Prostate gland (tissue), 2 donors: ENCODE measurements at places on chromosomes 1 and 21. TPM values are rescaled to one million over a fixed set of nuclear protein-coding genes. Genes with fewer than 3 reads are reported as not detected.

DNA sequence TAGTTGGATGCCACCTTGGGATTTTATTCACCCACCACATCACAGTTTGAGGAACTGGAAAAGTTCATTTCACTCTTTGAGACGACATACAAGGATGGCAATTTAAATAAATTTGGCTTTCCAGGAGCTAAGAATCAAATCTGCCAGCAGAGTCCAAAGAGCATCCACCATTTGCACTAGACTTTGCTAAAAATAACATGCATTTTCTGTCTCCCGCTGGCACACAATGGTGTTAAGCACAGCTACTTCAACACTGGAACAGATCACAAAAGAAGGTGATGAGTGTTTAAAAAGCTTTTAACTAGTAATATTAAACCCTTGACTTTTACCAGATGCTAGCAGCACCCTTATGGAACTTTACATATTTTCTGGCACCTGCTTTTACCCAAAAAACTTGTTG is 44.6 kb downstream of the MAEL start:
- H3K4me3 ChIP-seq: no peak overlapping the region
- H3K36me3 ChIP-seq: no peaks in the 10 kb centered on the region
- DNase-seq: no peak
- H3K4me1 ChIP-seq: no peaks in the 10 kb centered on the region
- H3K27me3 ChIP-seq: no peaks in the 10 kb centered on the region

DNA sequence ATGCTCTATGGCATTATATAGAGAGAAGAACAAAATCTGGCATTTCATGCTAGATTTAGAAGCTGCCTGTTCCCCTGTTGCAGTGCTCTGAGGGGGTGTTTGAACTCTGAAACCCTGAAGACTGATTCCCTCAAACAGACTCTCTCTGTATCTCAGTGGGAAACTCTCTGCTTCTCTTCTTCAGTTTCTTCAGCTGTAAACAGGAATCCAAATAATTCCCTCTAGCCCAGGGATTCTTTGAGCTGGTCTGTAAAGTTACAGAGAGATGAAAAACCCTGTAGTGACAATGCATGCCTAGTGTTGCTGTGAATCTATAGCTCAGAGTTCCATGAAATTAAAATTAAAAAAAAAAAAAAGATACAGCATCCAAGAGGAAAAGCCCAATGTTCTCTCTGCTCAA is 17.0 kb upstream of the ROR1 start:
- H3K27me3 ChIP-seq: no peaks in the 10 kb centered on the region
- H3K27ac ChIP-seq: no peak overlapping the region

Gene SEC16B
- total RNA-seq: 3.2 TPM

Gene MUL1
- total RNA-seq: 30.0 TPM

DNA sequence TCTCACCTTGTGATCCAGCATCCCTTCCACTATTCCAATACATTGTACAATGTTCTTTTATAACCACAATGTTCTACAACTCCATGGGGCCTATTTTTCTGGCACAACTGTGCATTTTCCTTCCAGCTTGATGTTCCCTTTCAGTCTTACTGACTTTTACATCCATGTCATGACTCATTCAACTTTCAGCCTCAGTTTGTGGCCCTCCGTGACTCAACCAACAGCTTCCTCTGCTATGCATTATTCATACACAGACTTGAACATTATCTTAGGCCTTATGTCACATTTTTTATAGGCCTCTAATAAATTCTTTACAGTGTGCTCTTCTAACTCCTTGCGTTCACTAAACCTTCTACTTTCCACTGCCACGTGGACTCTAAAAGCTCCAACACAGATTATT is 119.4 kb upstream of the PRMT6 start:
- no peaks in the 10 kb centered on the region for H3K4me1 ChIP-seq
- H3K36me3 ChIP-seq: no peaks in the 10 kb centered on the region
- H3K27ac ChIP-seq: no peak overlapping the region
- no peaks in the 10 kb centered on the region for H3K27me3 ChIP-seq
- no peak for DNase-seq

GRCh38 chr1:89894210-89895201 is 73.7 kb downstream of the LRRC8D start:
- H3K27me3 ChIP-seq: no peaks in the 10 kb centered on the region
- DNase-seq: no peak
- H3K4me1 ChIP-seq: no peaks in the 10 kb centered on the region
- H3K4me3 ChIP-seq: no peak overlapping the region
- H3K36me3 ChIP-seq: no peaks in the 10 kb centered on the region

Gene BATF3
- 4.0 TPM for total RNA-seq

GRCh38 chr1:243256590-243256989 is 749 bp downstream of the SDCCAG8 start:
- DNase-seq: no peak
- no peaks in the 10 kb centered on the region for H3K27me3 ChIP-seq

DNA sequence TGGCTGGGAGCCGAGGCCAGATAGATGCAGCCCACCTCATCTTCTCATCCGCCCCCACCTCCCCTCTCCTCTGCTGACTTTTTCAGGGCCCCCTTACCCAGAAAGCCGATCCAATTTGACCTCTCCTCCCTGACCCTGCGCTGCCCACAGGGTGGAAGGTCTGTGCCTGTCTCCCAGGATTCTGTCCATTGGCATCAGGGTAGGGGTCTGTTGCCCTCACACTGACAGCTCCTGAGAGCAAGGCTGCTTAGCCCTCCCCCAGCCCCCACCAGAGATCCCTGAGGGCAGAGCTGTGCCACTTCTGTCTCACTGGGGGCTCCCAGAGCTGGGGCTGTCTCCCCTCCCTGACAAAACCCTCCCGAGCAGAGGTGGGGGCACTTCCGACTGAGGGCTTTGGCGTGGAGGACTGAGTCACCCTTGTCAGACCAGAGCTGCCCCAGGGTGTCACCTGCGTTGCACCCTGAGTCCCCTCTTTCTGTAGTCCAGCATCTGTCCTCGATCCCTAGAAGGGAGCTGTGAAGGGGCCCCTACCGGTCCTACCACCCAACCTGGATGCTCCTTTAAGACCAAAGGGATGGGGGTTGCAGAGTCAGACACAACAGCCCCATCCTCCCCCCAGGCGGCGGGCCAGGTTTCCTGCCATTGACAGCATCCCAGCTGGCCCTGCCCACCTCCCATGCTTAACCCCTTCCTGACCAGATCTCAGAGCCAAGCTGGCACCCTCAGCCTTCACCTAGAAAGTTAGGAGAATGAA is 2.4 kb upstream of the FAM110D start:
- H3K27me3 ChIP-seq: peaks cover 4% of the 10 kb centered on the region
- H3K4me1 ChIP-seq: peaks cover 4% of the 10 kb centered on the region
- no peak overlapping the region for H3K27ac ChIP-seq
- H3K4me3 ChIP-seq: no peak overlapping the region
- H3K36me3 ChIP-seq: no peaks in the 10 kb centered on the region

- H3K4me1 ChIP-seq: no peaks in the 10 kb centered on the region
- no peak for DNase-seq
- no peaks in the 10 kb centered on the region for H3K27me3 ChIP-seq
- no peak overlapping the region for H3K4me3 ChIP-seq
- no peak overlapping the region for H3K27ac ChIP-seq
- no peaks in the 10 kb centered on the region for H3K36me3 ChIP-seq
Observed at GRCh38 chr1:100528871-100529270, 9.1 kb upstream of the GPR88 start.

DNA sequence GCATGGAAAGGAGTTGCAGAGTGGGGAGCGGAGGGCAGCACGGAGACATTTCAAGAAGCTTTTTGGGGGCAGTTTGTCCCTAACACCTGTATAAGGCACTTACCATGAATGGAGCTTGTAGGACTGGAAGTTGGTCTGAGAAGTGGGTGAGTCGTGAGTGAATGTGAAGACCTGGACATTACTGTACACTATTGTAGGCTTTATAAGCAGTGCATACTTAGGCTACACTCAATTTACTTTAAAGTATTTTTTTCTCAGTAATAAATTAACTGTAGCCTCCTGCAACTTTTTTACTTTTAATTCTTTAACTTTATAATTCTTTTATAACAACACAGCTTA is 141.6 kb upstream of the ETV3 start:
- H3K27ac ChIP-seq: no peak overlapping the region
- no peak for DNase-seq
- no peaks in the 10 kb centered on the region for H3K4me1 ChIP-seq
- peaks cover 2% of the 10 kb centered on the region for H3K27me3 ChIP-seq
- H3K4me3 ChIP-seq: no peak overlapping the region

Gene KRTAP19-1
- not detected for total RNA-seq

GRCh38 chr1:221706191-221706590 is 35.7 kb downstream of the DUSP10 start:
- H3K4me1 ChIP-seq: no peaks in the 10 kb centered on the region
- DNase-seq: no peak
- no peaks in the 10 kb centered on the region for H3K36me3 ChIP-seq
- H3K27ac ChIP-seq: no peak overlapping the region
- H3K27me3 ChIP-seq: no peaks in the 10 kb centered on the region

GRCh38 chr1:119136401-119136800 is 4.1 kb downstream of the WARS2 start:
- H3K4me1 ChIP-seq: peaks cover 4% of the 10 kb centered on the region
- no peak overlapping the region for H3K27ac ChIP-seq
- no peaks in the 10 kb centered on the region for H3K27me3 ChIP-seq
- no peaks in the 10 kb centered on the region for H3K36me3 ChIP-seq
- DNase-seq: no peak

- DNase-seq: no peak
- H3K4me1 ChIP-seq: no peaks in the 10 kb centered on the region
- no peaks in the 10 kb centered on the region for H3K27me3 ChIP-seq
- H3K27ac ChIP-seq: no peak overlapping the region
- no peak overlapping the region for H3K4me3 ChIP-seq
Observed at GRCh38 chr21:33367309-33367973, 35.8 kb upstream of the IFNGR2 start.

Gene CAMTA1
- total RNA-seq: 100 TPM

Gene FCRL1
- 0.09 TPM for total RNA-seq

- no peaks in the 10 kb centered on the region for H3K36me3 ChIP-seq
- H3K4me1 ChIP-seq: no peaks in the 10 kb centered on the region
- H3K27me3 ChIP-seq: no peaks in the 10 kb centered on the region
- H3K4me3 ChIP-seq: no peak overlapping the region
- no peak for DNase-seq
Observed at GRCh38 chr1:80305466-80305865, 1298.9 kb upstream of the ADGRL4 start.

Gene SERTAD4
- 10.6 TPM for total RNA-seq

Gene FPGT
- total RNA-seq: 10.9 TPM

- no peak overlapping the region for H3K27ac ChIP-seq
- no peaks in the 10 kb centered on the region for H3K27me3 ChIP-seq
- H3K4me1 ChIP-seq: no peaks in the 10 kb centered on the region
- DNase-seq: no peak
- H3K4me3 ChIP-seq: no peak overlapping the region
- no peaks in the 10 kb centered on the region for H3K36me3 ChIP-seq
Observed at GRCh38 chr1:216224233-216224632, 199.0 kb downstream of the USH2A start.

DNA sequence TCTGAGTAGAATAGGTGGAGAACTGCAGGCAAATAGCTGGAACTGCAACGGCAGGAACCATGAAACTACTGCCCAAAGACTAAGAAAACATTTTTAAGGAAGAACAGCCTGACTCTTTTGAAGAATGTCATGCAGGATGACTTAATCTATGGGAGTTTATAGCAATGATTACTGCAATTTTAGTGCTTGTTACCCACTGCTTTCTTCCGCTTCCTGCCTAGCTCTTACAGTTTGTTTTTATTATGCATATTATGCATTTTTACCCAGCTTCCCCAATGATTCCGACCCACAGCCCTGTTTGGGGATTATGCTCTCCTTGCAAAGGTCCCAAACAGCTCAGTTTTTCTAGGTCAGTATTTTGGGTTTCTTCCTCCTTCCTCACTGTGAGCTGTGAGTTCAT is 71.2 kb downstream of the PCNX2 start:
- no peaks in the 10 kb centered on the region for H3K4me1 ChIP-seq
- H3K36me3 ChIP-seq: no peaks in the 10 kb centered on the region
- no peak overlapping the region for H3K27ac ChIP-seq
- H3K4me3 ChIP-seq: no peak overlapping the region

DNA sequence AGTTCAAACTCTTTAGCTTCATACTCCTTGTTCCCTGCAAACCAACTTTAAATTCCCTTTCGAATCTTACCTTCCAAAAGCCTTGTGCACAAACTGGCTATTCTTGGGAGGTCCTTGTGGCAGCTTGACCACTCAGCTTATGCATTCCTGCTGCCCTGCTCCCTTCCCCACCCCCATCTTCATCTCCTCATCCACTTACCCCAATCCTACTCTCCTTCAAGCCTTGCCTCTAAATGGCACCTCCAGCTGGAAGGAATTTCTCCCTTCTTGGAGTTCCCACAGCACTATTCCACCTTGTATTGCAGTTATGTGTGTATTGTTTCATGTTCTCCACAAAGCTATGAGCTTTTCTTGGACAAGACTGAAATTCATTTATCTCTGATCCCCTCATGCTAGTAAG is 15.3 kb upstream of the DIRAS3 start:
- no peaks in the 10 kb centered on the region for H3K27me3 ChIP-seq
- no peaks in the 10 kb centered on the region for H3K36me3 ChIP-seq
- DNase-seq: no peak
- no peak overlapping the region for H3K27ac ChIP-seq
- H3K4me1 ChIP-seq: no peaks in the 10 kb centered on the region
- no peak overlapping the region for H3K4me3 ChIP-seq

GRCh38 chr1:59163268-59164092 is 133.4 kb upstream of the FGGY start:
- H3K27ac ChIP-seq: no peak overlapping the region
- no peak overlapping the region for H3K4me3 ChIP-seq
- no peak for DNase-seq
- no peaks in the 10 kb centered on the region for H3K4me1 ChIP-seq

GRCh38 chr1:199979071-199979470 is 48.4 kb upstream of the NR5A2 start:
- DNase-seq: no peak
- H3K4me1 ChIP-seq: no peaks in the 10 kb centered on the region
- no peaks in the 10 kb centered on the region for H3K27me3 ChIP-seq
- H3K36me3 ChIP-seq: no peaks in the 10 kb centered on the region

- peaks cover 7% of the 10 kb centered on the region for H3K4me1 ChIP-seq
- H3K4me3 ChIP-seq: no peak overlapping the region
Observed at GRCh38 chr1:33364565-33364918, 43.6 kb upstream of the A3GALT2 start.

Gene AXDND1
- 7.0 TPM for total RNA-seq

DNA sequence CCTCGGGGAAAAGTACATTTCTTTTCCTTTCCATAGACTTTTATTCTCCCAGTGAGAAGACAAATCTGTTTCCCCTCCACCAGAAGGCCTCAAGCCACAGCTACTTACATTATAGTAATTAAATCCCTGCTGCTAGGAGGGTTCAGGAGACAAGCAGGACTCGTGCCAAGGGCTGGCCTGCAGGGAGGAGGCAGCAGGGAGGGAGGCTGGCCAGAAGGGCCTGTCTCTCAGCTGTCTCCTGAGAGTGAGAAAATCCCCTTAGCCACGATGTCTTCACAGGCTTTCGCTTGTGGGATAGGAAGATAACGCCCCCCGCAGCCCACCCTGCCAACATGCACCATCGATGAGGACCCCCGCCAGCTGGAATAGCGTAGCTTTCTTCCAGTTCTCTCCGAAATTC is 14.0 kb downstream of the KCNN3 start:
- no peak overlapping the region for H3K4me3 ChIP-seq
- H3K27ac ChIP-seq: no peak overlapping the region
- H3K27me3 ChIP-seq: no peaks in the 10 kb centered on the region
- H3K36me3 ChIP-seq: no peaks in the 10 kb centered on the region
- no peaks in the 10 kb centered on the region for H3K4me1 ChIP-seq
